ENCODE measurements at places on chromosomes 2 and 18.
A peak's percentile ranks its signal among the peaks of the same experiment; 100 is the strongest.

DNA sequence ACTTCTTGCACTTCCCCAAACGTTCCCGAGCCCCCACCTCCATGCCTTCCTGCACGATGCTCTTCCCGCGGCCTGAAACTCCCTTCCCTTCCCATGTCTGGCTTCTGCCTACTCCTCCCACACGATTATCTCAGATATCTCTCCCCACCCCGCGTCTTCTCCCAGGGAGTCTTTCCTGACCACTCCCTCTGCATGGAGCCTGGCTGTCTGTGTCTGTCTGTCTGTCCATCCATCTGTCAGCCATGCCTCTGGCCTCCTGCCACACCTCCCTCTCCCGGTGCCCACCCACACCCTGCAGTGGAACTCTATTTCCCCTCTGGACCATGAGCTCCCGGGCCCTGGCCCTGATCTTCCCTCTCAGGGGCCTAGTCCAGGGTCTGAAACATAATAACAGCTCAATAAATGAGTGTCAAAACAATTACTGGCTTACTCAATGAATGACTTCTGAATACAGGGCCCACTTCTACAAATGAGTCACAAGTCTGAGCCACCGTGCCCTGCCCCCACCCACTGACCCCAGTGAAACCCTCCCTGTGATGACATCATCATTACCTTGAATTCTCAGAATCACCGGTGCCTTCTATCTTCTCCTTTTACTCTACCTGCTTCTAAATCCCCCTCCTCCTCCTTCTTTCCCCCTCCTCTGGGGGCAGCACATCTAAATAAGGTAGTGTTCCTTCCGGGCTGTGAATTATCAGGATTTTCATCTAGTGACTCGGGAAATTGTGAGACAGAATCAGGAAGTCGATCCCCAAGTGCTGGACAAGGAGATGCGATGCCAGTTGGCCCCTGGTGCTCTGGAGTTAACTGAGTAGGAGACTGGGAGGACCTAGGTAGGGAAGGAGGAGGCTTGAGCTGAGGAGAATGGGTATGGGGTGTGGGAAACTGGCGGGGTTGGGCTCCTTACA is 46.1 kb upstream of the PLB1 start:
- DNase-seq, result peak; percentile 41

GRCh38 chr2:241659150-241659739 is 21.8 kb downstream of the ATG4B start:
- DNase-seq, result peak; percentile 87

DNA sequence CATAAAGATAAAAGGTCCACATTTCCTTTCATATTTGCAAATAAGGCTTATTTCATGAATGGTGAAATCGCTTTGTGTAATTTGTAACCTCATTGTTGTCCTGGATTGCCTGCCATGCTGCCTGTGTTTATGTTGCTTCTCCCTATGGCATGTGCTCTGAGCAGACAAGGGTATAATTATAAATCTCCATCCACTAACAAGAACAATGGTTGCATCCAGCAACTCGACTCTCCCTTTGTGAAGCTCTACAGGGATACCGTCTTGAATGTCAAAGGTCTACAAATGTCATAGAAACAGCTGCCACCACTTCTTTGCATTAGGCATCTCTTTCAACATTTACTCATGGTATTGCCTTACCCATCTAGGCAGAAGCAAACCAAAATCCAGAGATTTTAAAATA is 209.6 kb downstream of the SLC8A1 start:
- no peak for DNase-seq

DNA sequence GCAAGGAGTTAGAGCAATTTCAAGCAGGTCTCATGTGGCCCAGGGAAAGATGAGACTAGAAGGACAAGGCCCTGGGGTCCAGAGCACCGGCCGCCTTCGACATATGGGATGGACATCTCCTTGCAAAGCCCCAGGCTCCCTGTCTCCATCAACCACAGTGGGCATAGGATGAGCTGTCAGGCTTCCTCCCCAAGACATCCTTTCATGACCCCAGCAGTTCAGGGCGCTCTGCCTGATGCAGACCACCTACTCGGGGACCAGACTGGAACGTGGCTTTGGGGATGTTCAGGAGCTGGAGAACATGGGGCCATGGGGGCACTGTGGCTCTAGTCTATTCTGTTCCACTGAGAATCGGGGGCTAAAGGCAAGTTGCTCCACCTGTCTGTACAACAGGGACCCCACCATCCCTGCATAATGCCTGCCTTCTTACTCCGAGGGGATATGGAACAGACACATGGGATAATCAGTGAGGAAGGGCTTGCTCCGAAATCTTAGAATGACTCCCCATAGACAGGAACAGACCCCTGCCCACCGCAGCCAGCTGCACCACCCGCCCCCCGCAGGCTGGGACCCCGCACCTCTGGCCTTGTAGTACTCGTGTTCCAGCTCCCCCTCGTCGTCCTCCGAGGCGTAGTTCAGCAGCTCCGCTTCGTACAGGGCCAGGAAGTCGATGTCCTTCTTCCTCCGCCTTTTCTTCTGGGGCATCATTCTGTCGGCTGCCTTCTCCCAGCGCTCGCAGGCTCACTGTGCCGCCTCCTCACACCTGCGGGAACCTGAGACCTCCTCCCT is 500 bp downstream of the LOXHD1 start:
- DNase-seq, result no peak

- peak; percentile 75 for DNase-seq
Observed at GRCh38 chr2:165239230-165239629, at the start of gene SCN2A. SCN2A (plus strand) TSS chr2:165239414; CDS start chr2:165295824, 56,410 bp downstream.

GRCh38 chr18:79787865-79788733 is 9.6 kb upstream of the KCNG2 start:
- DNase-seq, result peak; percentile 39

GRCh38 chr18:29321561-29321960 is 1144.6 kb upstream of the CDH2 start:
- no peak for DNase-seq

GRCh38 chr2:10792660-10793400 is 19.8 kb downstream of the PDIA6 start:
- no peak for DNase-seq

GRCh38 chr2:33000986-33001385 is 54.2 kb downstream of the LTBP1 start:
- DNase-seq, result peak; percentile 17
